ENCODE measurements at places on chromosomes 16 and 17.
A peak's percentile ranks its signal among the peaks of the same experiment; 100 is the strongest.

DNA sequence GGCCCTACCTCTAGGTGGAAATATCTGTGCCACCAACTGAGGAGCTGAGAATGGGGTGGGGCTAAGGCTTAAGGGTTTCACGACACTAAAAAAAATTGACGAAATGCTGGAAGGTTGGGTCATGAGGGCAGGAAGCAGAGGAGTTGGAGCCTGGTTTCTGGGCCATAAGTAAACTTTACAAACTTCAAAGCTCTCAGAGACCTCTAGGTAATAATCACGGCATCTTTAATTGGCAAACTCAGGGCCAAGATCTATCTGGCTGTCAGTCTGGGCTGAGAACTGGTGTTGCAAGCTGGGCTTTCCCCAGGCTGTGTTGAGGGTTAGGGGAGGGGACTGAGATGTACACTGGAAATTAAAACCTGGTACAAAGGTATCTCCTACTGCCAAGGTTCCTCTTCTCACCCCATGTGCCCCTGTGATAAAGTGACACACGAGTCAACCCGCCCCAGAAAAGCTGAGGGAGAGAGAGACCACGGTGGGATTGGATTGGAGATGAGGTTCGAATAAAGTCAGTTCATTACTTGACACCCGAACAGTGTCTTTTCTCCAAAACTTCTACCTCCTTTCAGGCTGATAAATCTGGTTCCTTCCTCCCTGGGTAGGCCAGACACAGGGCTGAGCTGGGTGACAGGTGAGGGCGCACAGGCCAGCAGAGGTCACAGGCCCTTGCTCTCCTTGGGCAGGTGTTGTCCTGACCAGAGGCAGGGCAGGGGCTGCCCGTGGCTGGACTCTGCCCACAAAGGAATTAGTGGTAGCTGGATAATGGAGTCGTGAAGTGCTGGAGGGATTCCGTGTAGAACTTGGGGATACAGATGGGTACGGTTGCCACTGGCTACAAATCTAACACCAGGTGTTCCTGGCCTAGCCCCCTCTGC lies 4.0 kb upstream of the ZNF768 start:
- DNase-seq: no peak

GRCh38 chr17:68733241-68734176 lies 132.3 kb upstream of the FAM20A start:
- no peak for DNase-seq

DNA sequence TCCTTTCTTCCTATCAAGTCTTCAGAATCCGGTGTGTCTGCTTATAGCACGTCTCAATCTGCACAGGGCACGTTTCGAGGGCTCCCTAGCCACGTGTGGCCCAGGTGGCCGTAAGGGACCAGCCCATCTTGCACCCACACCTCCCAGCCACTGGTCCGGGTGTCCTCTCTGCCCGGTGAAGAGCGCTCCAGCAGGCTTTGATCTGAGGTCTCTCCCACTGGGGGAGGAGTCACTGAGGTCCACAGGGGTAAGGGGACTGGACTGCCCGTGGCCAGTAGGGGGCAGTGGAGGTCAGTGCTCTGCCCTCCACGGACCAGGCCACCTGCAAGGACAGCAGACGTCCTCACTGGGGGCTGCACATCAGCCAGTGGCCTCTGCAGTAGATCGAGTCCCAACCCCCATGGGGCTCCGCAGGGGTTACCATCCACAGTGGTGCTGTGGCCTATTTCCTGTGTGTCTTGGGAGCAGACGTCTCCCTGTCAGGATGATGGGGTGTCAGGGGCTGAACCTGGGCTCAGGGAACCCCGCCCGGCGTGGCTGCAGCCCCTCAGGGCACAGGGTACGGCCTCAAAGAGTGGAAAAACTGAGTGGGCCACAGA lies 204.1 kb upstream of the CIBAR2 start:
- no peak for DNase-seq

DNA sequence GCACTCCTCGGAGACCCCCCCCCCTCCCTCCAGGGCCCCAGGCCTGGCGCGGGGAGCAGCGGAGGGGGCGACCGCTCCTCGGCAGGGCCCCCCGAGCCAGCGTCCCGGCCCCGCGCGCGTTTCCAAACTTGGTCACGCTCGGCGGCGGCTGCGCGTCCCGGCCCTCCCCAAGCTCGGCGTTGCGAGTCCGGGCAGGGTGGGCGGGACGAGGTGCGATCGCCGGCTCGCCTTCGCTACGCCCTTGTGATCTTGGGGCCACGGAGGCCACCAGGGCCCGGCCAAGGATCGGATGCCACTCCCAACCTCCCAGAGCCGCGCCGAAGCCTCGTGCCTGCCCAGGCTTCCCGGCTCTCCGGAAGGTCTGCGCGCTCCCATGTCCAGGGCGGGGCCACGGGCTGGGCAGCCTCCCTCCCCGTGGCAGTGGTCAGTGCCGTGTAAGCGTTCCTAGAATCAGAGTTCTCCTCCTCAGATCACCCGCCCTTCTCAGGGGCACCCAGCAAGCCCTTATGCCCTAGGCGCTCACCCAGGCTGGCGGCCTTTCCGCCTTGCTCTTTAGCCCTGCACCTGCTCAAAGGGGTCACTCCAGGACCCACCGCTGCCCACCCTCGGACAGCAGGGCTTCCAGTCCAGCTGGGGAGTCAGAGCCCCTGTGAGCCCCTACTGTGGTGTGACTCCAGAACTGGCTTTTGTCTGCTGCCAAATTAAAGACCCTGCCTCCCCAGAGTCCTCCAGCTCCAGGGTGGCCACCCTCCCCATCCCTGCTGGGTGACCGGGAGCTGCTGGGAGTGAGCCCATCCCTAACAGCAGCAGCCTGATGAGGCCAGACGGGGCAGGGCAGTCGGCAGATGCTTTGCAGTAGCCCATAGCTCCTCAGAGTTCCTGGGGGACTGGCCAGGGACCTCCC lies 12.2 kb upstream of the MRPS23 start:
- no peak for DNase-seq

DNA sequence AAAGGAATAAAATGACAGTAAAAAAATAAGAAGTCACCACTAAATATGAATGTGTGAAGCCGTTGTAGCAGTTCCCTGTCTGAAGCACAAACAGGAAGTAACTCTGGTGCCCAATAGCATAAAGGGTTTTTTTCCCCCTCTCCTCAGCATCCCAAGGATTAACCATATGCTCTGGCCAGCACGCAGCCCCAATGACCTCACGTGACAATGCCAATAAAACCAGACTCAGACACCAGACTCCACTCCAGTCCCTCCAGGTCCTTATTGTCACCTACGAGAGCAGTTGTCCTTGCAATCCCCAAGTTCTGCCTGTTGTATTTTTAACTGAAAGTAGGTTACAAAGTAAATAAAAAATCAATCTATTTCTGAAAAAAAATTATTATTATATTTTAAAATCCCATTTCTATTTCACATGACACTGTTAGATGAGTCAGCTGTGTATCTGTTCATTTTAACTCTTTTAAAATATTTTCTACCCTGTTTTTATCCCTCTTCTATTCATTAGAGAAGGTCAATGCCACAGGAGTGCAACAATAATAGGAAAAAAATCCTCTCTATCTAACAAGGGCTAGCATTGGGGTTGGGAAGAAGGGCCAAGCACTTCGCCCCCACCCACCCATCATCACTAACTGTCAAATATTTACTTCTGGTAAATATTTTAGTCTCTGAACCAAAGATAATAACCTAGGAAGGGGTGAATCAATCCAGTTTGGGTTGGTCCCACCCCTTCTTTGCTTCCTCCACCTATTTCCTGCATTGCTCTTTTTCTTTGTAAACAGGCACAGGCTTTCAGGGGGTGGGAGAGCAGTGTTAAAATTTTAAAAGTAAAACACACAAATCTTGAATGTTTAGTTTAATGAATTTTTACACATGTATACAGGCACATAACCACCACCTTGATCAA lies 6.6 kb downstream of the PRAC1 start:
- DNase-seq: peak; percentile 63

DNA sequence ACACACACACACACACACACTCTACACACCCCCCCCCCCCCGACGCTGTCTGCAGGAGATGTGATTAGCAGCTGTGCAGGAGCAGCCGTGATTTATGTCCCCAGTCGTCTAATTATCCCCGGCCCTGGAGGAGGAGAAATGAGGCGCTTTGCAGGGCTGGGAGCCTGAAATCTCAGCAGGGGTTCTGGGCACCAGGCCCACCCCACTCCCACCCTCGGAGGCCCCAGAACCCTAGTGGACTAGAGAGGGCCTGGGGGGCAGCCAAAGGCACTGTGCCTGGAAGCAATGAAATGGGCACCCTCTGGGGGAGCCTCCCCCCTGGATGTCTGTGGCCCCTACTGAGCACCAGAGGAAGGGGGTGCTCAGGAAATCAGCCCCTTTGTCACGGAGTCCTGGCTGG lies 134.2 kb upstream of the CIBAR2 start:
- DNase-seq: no peak

- DNase-seq: no peak
Observed at GRCh38 chr16:23274968-23275367, 27.1 kb upstream of the SCNN1B start.

- DNase-seq: no peak
Observed at GRCh38 chr16:3488801-3489200, 6.5 kb downstream of the C16orf90 start.

GRCh38 chr16:12750554-12750918 lies 53.2 kb downstream of the CPPED1 start:
- no peak for DNase-seq

GRCh38 chr16:79598348-79599181 lies 2.0 kb downstream of the MAF start:
- DNase-seq: peak; percentile 33

DNA sequence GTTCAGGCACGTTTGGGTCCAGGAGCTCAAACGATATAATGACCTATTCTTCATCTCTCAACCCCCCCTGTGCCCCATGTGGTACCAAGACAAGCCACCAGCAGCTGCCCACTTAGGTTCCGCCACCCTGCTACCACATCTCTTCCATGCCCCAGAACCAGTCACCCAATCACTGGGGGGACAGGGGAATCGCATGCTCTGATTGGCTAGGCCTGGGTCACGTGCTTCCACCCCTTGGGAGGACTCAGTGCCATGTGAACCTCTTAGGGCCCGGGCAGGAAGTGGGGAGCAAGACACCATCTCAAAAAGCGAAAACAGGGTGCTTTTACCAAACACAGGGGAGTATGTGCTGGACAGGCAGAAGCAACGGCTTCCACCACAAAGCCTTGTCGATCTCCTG lies 91.3 kb downstream of the KATNIP start:
- DNase-seq: no peak

DNA sequence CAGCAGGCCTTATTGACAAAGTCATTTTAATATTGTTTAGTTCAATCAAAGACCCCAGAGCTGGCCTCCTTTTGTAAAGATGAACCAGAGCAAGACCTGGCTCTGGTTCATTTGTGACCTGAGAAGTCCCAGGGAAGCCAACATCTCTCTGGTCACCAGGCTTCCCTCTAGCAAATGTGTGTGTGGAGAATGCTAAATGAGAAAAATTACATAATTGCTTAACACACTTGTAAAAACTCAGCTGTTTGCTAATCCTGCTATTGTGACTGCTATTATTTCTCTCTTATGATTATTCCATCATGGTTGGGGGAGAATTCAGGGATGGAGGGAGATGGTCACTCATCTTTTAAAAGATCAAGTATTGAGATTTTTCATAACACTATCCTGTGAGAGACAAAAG lies 94.3 kb upstream of the CLEC3A start:
- no peak for DNase-seq

DNA sequence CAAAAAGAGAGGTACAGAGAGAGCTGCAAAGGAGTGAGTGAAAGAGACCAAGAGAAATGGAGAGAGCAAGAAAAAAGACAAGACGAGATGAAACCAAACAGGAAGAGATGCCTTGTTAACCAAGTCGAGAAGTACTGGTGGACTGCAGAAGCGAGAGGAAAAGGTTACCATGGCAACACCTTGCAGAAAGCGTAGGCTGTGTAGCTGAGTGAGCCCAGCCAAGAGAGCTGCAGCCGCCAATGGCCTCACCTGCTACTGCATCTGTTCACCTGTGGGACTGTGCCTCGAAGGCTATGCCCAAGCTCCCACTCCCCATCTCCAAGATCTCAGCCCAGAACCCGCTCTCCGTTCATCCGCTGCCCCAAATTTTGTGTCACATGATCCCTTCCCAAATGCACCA lies 161.3 kb downstream of the SLC39A11 start:
- DNase-seq: no peak

DNA sequence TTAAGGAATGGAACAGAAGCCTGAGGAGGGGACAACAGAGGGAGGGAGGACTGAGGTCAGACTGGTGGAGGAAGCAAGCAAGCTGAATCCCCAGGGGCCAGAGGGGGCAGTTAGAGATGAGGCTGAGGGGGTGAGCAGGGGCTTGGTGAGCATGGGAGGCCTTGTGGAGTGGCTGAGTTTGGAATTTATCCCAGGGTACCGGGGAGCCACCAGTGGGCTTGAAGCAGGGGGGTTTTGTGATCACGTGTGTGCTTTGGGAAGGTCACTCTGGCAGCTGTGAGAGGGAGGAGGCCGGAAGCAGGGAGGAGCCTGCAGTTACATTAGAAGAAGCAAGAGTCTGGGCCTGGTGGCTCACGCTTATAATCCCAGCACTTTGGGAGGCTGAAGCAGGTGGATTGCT lies 9.8 kb upstream of the CTCF start:
- DNase-seq: no peak

DNA sequence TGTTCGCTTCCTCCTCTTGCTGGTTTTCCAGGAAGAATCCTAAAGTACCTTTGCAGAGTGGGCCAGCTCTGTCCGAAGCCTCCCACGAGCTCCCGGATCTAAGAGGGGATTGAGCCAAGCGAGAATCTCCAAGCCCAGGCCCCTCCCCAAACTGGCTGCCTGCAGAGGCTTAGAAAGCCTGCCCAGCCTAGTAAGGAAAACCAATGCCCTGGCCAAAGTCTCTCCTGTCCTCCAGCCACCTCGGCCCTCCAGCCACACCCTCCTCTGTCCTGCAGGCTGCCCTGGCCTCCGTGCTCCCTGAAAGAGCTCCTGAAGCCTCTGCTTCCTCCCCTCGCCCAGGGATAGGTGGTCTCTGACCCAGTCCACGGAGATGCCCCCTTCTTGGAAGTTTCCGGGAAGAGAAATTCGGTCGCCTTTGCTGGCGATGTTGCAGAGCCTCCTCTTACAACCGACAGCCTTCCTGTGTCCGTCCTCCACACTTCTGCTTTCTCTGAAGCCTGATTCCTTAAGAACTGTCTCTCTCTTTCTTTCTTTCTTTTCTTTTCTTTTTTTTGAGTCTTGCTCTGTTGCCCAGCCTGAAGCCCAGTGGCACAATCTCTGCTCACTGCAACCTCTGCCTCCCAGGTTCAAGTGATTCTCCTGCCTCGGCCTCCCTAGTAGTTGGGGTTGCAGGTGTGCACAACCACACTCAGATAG lies 54.9 kb upstream of the TOB1 start:
- no peak for DNase-seq

GRCh38 chr16:88814144-88814502 lies 2.4 kb upstream of the APRT start:
- no peak for DNase-seq

- no peak for DNase-seq
Observed at GRCh38 chr17:39634384-39634871, 2.5 kb upstream of the STARD3 start.

DNA sequence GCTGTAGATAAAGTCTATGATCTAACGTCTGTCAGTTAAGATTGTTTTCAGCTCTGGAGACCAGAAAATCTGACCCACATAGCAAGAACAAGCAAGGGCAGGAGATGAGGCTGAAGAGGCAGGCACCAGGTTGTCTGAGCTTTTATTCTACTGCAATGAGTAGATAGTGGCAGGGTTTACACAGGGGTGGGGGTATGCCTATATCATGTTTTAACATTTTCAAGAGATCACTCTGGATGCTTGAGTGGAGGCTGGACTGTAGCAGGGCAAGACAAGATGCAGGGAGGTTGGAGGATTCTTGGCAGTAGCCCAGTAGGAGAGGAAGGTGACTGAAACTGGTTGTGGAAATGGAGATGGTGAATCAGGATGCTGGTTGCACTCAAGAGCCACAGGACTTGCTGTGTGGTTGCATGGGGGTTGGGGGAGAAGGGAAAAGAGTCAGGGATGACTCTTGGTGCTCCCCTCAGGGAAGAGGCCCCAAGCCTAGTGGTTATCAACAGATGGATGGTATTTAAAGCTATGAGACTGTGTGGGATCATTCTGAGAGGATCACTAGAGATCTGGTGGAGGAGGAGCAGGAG lies 143.1 kb upstream of the KCNJ18 start:
- DNase-seq: no peak
